ENCODE measurements at places on chromosomes 1 and 21. TPM values are rescaled to one million over a fixed set of nuclear protein-coding genes. Genes with fewer than 3 reads are reported as not detected.

The FOXO6 gene
- total RNA-seq = 0.15 TPM

DNA sequence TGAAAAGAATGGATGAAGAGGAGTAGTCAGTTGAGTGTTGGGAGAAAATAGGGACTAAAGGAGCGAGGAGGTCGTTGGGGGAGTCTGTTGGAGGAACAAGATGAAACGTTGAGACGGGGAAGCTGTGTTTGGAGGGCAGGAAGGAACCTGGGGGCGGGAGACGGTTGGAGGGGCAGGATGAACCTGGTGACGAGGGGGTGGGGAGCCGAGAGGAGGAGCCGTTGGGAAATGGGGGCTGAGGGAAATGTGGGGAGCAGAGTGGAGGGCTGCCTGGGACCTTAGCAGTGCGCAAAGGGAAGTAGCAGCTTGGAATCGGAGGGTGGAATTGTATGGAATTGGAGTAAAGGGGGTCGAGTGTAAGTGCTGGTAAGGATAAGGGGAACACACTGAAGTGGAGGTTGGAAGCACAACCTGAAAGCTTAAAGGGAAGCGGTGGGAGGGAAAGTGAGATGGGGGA is 630 bp downstream of the MTF2 start:
- DNase-seq = no peak

The INSRR gene
- not detected for total RNA-seq

GRCh38 chr1:171739656-171740055 is 2.2 kb downstream of the VAMP4 start:
- DNase-seq = no peak

The PLA2G2A gene
- total RNA-seq = not detected

GRCh38 chr1:114561333-114561732 is 20.1 kb downstream of the BCAS2 start:
- no peak for DNase-seq

The TEX38 gene
- not detected for total RNA-seq

The SGIP1 gene
- not detected for total RNA-seq

DNA sequence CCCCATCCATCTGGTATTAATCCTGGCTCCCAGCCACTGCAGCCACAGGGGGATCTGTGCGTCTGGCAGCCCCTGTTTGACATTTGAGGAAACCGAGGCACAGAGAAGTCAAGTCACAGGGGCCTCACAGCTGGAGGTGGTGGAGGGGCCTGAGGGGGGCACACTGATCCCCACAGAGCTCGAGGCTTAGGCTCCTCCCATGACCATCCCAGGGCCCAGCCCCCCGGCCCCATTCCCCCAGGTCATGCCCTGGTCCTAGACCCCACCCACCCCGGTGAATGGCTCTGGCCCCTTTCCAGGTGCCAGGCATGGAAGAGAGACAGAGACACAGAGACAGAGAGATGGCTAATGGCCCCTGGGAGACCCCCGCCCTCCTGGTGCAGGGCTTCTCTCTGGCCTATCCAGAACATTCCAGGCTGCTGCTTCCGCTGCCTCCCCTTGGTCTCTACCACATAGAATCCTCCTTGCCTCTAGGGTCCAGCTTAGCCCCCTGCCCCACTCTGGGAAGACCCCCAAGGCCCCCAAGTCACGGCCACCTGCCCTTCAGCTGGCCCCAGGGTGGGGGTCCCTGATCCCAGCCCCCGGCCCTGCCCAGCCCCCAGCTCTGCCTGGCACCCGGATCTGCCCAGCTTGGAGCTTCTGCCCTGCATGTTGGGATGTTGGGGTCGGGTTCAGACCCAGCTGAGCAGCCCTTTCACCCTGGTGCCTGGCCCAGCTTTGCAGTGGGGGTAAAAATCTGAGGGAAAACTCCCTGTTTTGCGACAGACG is 29.2 kb upstream of the LRRC3 start:
- no peak for DNase-seq

- no peak for DNase-seq
These were observed 33.5 kb downstream of the ACOT7 start for GRCh38 chr1:6360117-6360496.
